ENCODE measurements at places on chromosomes 6 and 20.

GRCh38 chr6:137261361-137261760 lies 42.2 kb upstream of the IFNGR1 start:
- DNase-seq: no peak

GRCh38 chr6:166223079-166223478 lies 55.4 kb upstream of the TBXT start:
- DNase-seq: no peak

GRCh38 chr6:99894815-99895214 lies 99.2 kb downstream of the MCHR2 start:
- no peak for DNase-seq

DNA sequence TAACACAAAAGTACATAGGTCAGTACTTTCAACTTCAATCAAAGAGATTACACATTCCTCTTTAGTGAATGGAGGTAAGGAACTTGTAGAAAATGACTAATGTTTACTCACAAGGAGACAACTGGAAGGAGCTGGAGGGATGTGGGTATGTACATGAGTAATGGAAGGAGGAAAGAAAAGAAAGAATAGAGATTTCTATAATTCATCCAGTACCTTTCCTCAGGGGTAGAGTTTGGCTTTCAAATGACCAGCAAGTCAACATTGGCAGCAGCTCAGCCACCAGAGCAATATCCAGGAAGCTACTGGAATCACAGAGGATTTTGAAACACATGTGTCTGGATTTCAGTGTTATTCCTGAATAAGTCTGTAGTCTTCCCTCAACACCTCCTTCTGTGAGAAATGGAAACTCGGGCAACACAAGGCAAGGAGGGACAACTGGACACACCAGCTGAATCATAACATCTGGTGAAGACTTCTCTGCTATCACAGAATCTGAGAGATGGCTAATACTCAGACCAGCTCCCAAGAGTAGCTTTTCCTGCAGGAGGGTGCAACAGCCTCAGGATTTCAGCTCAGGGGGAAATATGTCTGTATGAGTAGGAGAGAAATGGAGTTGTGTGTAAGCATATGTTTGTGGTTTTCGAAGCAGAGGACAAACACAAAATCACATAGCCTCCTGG lies 98.8 kb downstream of the HAO1 start:
- DNase-seq: no peak

DNA sequence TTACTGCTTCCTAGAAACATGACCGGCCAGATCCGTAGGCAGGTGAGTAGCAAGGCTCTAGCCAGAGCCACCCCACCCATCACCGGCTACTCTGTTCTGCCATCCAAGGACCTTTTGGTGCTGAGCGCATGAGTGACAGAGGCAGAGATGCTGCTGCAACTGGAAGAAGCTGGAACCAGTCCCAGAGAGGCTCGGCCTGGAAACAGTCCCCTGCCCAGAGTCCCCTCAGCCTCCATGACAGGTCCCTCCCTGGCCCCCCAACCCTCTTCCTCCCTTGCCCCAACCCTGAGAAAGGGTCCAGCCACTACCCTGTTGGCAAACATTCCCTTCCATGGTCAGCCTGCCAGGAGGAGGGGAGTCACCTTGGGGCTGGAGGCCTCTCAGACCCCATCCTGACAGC lies 31.9 kb downstream of the BPIFB4 start:
- DNase-seq: no peak

DNA sequence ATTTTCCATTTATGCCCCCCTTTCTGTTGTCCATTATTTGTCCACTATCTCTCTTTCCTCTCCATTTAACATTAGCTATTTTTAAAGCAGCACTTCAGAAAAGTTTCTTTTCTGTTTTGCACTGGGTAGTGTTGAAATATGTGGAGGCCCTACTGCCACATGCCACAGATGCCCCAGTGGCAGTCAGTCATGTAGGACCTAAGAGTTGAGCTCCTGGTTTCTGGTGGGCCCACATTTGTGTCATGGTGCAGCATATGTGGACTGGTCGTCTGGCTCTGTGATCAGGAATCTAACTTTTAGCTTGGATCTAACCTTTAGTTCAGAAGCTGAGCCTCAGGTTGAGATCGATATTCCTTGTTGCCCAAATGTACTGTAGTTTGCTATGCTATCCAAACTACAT lies 54.8 kb downstream of the HFE start:
- DNase-seq: no peak

DNA sequence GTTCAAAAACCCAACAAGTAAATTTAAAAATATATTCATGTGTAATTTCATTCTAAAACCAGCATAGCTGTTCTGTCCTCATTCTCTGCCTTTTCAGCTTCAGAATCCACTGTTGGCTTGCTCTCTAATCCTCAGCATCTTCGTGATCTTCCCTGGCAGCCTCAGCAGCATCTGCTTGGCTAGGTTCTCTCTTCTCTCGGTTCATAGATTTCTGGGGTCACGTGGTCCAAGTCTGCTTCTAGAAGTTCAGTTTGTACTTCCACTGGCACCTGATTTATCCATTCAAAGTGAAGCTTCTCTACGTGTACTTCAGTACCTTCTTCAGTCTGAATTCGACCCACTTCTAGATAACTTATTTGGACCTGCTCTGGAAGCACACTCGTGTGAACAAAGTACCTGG lies 245.7 kb downstream of the EPM2A start:
- DNase-seq: no peak

DNA sequence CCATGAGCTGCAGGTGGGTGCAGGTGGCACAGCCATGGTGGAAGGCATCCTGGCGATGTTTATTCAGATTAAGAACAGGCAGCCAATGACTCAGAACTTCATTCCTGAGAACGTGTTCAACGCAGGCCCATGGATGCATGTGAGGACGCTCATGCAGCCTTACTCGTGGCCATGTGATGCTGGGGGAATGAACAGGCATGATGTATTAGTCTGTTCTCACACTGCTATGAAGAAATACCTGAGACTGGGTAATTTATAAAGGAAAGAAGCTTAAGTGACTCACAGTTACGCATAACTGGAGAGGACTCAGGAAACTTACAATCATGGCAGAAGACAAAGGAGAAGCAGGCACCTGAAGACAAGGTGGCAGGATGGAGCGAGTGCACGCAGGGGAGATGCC lies 146.6 kb downstream of the RNASET2 start:
- no peak for DNase-seq
